ENCODE measurements at places on chromosomes 16 and 17.

- DNase-seq: no peak
Observed at GRCh38 chr17:39351508-39351907, 49.9 kb downstream of the FBXL20 start.

GRCh38 chr17:45732926-45733505, 51.1 kb upstream of the CRHR1 start:
- no peak for DNase-seq

DNA sequence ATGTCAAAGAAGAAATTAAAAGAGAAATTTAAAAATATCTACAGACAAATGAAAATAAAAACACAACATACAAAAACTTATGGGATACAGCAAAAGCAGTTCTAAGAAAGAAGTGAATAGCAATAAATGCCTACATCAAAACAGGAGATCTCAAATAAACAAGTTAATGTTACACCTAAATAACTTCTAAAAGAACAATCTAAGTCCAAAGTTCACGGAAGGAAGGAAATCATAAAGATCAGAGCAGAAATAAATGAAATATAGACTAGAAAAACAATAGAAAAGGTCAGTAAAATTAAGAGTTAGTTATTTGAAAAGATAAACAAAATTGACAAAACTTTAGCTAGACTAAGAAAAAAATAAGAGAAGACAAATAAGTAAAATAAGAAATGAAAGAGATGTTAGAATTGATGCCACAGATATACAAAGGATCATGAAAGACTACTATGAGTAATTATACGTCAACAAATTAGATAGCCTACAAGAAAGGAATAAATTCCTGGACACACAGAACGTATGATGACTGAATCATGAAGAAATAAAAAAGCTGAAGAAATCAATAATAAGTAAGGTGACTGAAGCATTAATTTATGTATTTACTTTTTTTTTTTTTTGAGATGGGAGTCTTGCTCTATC, 100.4 kb downstream of the CEP112 start:
- no peak for DNase-seq

- no peak for DNase-seq
Observed at GRCh38 chr16:1089439-1089821, 6.6 kb downstream of the C1QTNF8 start.

DNA sequence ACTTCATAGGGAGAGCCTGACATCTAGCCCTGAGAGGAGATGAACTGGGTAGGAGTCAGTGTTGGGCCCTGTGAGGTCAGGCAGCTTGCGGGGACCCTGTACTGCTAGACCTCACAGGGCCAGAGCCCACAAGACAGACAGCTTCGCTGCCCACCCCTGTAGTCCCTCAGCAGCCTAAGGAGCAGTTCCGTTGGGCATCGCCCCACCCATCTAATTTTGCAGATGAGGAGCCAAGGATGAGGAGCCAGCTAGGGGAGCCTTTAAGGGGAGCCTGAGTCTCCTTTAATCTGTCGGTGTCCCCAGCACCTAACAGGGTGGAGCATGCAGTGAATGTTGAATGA, 755 bp upstream of the TUFM start:
- no peak for DNase-seq

- no peak for DNase-seq
Observed at GRCh38 chr17:54172096-54172984, 349.6 kb downstream of the KIF2B start.

- no peak for DNase-seq
Observed at GRCh38 chr17:71976011-71976649, 144.7 kb upstream of the SOX9 start.

- no peak for DNase-seq
Observed at GRCh38 chr17:59073972-59074371, 32.7 kb downstream of the TRIM37 start.

DNA sequence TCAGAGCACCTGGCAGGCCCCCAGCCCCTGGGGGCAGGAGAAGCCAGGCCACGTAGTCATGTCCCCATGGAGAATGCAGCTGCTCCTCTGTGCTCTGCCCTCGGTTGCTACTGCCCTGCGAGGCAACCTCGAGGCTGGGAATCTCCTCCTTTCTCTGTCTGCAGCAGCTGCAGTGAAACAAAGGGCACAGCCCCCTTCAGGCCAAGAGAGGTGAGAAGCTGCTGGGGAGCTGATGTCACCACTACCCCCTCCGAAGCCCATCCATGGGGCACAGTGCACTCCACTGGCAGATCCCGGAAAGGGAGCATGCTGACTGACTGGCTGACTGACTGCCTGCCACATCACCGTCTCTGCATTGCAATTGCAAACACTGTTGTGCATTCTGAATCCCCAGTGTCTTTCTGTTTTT, 103.7 kb downstream of the GRIN2A start:
- DNase-seq: no peak

DNA sequence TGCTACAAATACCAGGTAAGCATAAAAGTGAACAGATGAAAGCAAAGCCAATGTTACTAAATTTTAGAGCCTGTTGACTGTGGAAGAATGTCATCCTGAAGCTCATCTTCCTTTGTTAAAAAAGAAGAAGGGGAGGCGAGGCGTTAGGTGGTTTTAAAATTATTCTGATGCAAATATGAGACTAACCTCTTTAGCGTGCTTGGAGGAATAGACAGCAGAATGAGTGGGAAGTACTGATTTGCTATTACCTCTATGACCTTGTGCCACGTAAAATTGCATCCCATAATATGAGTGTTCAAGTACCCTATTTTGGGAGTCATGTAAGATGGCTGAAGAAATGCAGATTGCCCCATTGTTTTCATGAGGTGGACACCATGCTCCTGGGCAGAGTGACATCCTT, 95.7 kb downstream of the ELAC2 start:
- DNase-seq: no peak

- DNase-seq: no peak
Observed at GRCh38 chr16:49484451-49484849, 110.8 kb downstream of the C16orf78 start.

DNA sequence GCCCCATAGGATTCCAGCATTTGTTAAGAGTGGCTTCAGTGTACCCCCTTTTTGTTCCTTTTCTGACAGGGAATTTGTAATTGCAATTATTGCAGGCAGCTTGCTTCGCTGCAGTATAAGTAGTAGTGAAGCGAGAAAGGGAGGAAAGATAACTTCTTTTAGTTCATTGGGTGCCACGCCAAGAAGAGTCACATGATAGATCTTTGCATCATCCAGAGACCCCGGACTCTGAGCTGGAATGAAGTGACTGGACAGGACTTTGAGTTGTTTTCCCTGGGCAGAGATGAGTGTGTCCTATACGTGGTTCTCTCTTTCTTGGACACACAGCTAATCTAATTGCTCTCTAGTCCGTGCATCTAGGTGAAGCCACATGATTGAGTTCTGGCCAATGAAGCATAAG, 44.8 kb upstream of the PMFBP1 start:
- DNase-seq: no peak

GRCh38 chr17:48498164-48498850, 32.5 kb downstream of the HOXB1 start:
- DNase-seq: no peak

- DNase-seq: no peak
Observed at GRCh38 chr16:75111514-75111940, 5.1 kb downstream of the LDHD start.

DNA sequence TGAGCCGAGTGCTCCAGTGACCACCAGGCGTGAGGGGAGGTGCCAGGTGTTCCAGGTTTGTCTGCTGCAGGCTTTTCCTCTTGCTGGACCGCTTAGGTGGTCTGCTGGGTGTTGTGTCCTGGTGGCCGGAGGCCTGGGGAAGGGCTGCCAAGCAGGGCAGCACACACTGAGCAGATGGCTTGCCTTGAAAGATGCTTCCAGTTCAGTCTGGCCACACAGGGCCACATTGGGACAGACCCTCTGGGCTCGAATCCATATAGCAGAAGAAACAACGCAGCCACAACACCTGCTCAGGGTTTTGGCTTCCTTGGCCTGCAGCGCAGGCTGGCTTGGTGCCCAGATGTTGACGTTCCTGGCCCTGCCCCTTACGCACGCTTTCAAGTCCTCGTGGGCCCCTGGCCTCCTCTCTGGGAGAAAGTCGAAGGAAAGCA, 24.8 kb downstream of the GINS2 start:
- DNase-seq: no peak

DNA sequence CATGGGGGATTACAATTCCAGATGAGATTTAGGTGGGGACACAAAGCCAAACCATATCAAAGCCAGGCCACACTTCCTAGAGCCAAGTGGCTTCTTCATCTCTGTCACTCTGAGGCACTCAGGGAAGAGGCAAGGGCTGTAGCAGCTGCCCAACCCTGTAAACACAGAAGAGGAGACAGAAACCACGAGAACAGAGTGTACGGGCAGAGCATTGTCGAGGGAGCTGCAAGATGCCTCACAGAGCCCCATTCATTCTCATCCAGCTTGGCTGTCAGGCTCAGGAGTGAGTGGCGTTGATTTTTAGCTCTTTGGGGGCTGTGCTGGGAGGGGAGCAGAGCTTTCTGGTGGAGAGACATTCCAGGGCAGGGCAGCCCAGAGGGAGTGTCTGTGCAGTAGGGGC, 117.2 kb upstream of the SALL1 start:
- DNase-seq: no peak

- no peak for DNase-seq
Observed at GRCh38 chr17:7222972-7223292, 3.2 kb downstream of the ACADVL start.

DNA sequence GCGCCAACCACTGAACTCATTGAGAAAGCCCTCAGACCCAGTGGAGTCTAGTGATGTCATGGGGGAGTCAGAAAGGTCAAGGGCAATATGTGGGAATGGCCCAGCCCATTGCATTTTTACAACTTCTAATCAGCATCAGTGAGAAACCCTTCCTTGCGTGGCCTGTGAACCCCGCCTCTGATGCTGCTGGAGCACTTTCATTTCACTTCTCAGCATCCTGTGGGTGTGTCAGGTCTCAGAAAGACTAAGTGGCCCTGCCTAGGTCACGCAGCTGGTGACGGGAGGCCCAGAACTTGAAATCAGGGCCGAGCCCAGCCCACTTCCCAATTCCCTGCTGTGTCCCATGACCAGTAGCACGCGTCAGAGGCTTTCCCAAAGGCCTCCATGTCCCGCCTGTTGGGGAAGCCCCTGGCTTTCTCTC, 6.1 kb downstream of the DNAI2 start:
- no peak for DNase-seq

GRCh38 chr16:3190949-3191353, 2.9 kb downstream of the OR1F1 start:
- no peak for DNase-seq

DNA sequence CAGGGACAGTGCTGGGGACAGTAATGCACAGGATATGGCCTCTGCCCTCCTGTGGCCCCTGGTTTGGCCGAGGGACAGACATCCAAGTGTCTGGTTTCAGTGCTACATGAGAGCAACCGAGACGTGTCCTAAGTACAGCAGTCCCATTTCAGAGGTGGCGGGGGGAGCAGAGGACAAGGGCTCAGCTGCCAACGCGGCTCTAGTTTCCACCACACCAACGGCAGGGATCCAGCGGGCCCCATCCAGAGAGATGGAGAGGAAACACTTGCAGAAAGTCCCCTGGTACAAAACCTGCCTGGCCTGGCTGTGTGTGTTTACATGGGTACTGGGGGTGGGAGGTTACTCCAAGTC, 125.8 kb upstream of the SMURF2 start:
- DNase-seq: no peak

DNA sequence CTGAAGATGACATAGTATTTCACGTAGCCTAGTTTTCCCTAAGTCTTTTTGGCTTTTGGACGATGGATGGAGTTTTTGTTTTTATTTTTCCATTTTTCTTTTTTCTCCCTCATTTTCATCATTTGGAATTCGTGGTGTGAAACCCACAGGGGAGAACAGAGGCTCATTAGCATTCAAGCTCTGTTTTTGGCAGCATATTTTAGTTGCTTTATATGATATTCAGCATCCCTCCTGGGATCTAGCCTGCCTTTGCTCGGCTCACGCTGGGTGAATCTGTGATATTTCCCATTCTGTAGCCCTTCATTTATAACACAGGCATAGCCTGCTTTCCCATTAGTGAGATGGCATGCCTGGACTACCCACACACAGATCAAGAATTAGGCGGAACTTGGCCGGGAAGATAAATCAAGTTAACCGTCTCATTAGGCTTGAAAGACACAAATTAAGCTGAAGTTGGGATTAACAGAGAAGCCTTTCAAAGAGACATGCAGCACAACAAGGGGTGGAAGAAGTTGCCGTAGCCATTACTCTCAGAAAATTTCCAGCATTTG, 20.1 kb upstream of the CLEC19A start:
- DNase-seq: no peak

DNA sequence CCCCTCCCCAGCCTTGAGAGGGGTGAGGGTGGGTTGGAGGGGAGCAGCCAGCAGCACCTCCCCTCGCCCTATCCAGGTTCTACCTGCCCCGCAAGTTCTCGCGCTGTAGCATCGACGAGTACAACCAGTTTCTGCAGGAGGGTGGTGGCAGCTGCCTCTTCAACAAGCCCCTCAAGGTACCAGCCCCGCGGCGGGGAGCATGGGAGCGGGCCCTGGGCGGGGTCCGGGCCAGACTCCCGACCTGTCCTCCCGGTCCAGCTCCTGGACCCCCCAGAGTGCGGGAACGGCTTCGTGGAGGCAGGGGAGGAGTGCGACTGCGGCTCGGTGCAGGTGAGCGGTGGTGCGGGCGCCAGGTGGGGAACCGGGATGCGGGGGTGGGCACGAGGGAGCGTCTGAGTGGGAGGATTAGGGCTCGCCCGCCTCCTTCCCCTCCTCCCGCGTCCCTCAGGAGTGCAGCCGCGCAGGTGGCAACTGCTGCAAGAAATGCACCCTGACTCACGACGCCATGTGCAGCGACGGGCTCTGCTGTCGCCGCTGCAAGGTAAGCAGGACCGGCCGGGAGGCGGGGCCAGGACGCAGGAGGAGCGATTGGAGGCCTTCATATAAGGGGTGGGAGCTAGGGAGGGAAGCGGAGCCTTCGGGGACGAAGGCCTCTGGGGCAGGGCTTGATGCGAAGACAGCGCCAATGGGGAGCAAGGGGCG, 16.5 kb downstream of the ADAM11 start:
- peak; percentile 92 for DNase-seq

DNA sequence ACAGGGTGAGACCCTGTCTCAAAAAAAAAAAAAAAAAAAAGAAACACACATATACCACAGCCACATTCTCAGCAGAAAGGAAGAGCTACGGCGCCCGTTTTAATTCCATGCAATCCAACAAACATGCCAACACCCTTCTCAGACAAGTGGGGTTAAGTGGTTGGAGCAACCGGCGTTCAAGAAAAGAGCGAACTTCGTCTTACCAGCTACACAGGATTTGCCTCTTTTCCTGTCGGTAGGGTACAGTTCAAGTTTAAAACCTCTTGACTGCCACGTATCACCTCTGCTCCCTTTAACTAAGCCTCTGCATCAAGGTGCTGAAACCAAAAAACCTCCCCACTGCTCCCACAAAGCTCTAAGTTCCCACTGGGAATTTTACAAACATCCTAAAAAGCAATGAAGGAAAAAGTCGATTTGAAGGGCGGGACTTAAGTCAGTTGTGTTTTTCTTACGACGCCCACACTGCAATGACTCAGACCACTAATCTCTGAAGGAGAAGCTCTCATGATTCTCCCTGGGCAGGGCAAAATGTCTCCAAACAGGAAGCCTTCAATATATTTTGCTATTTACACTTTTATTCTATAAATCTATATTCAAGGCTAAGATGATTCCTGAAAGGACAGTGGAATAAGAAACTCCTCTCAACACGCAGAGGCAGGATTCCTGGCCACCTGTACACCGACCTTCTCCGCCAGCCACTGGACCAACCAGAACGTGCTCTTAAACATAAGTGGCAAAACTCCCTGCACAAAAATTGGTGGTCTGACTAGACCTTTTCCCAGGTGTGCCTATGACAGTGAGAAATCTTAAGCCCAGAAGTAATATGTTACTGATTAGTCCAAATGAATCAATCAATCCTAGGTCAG, 18.8 kb downstream of the SRP68 start:
- no peak for DNase-seq
